ENCODE measurements at places on chromosomes 5 and 9.

- no peak for DNase-seq
These were observed 265.4 kb downstream of the RASEF start for GRCh38 chr9:82797534-82797933.

DNA sequence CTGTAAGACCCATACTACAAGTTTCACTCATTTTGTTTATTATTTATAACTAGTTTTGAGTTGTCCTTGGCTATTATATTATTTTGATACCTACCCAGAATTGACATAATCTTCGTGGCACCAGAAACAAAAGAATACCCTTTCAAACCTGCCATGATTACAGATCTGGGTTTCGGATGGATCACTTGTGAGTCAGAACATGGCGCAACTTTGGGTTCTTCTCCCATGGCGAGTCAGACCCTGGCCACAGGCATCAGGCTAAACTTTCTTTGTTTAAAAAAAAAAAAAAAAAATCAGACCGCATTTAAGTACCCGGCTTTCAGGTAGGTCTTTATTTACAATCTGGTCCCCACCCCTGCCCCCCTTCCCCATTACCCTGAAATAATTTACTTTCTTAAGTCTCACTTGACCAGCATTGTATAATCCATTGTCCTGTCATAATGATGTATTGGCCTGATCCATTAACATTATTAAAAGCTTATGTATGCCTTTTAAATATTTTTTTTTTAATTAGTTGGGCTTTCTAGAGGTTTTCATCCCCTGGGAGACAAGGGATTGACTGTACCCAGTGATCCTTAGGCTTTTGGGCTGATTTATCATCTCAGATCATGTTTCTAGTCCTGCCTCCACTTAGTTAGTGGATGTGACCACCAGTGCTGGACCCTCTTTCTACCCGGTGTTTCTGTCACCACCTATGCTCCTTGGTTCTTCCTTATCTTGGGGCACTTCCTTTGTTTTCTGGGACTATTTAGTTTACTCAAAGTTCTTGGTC, 43.9 kb downstream of the F2RL2 start:
- DNase-seq = no peak

GRCh38 chr9:115069302-115069701, 48.7 kb downstream of the TNC start:
- DNase-seq = no peak

- DNase-seq = no peak
These were observed 234.7 kb downstream of the SYK start for GRCh38 chr9:91036356-91036755.

GRCh38 chr9:124297915-124298645, 40.3 kb downstream of the NEK6 start:
- DNase-seq = no peak

Measured in non-pigmented ciliary epithelial cell (primary cell).